ENCODE measurements at places on chromosomes 13 and 19.

- no peak for DNase-seq
These were observed 244.2 kb downstream of the PCCA start for GRCh38 chr13:100333141-100333540.

GRCh38 chr13:74107598-74107997 is 26.6 kb downstream of the KLF12 start:
- no peak for DNase-seq

- no peak for DNase-seq
These were observed 199.4 kb downstream of the USP12 start for GRCh38 chr13:26971990-26972887.

DNA sequence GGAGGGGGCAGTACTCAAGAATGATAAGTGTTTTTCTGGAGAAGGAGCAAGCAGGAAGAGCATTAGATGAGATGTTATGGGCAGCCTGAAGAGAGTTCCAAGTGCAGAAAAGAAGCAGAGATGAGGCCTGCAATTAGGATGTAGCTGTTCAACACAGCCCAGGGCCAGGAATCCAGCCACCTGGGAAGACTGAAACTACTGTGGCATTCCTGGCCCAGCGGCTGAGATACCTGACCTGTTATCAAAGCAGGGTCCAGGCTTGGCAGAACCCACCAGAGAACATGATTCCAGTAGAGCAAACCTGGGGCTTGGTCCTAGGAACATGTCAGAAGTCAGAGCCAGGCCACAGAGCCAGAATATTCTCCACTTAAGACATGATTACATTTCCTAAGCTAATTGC is 73.3 kb upstream of the LRCH1 start:
- no peak for DNase-seq

DNA sequence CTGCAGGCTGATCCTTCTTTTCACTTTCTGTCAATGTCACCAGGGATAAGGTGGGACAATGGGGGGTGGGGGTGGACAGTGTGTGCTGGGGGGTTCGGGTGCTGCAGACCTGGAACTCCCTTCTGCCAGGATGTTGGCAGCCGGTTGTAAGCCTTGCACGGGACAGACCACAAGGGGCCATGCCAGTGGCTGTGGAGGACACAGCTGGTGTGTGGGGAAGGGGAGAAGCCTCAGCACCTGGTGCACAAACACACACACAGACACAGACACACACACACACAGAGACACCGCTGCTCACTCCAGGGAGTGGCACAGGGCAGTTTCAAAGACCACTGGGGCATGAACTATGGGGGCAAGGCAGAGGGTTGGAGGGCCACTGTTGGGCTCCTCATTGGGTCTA is 3.6 kb downstream of the F2RL3 start:
- no peak for DNase-seq

- DNase-seq: no peak
These were observed 4.1 kb downstream of the MAB21L1 start for GRCh38 chr13:35472323-35472881.

- no peak for DNase-seq
These were observed 111.8 kb upstream of the PABPC3 start for GRCh38 chr13:24984134-24984533.

GRCh38 chr13:70125693-70126092 is 17.4 kb upstream of the KLHL1 start:
- no peak for DNase-seq

GRCh38 chr13:109652531-109652930 is 133.9 kb downstream of the IRS2 start:
- no peak for DNase-seq

- no peak for DNase-seq
These were observed 101.8 kb upstream of the DIAPH3 start for GRCh38 chr13:60265566-60265965.

DNA sequence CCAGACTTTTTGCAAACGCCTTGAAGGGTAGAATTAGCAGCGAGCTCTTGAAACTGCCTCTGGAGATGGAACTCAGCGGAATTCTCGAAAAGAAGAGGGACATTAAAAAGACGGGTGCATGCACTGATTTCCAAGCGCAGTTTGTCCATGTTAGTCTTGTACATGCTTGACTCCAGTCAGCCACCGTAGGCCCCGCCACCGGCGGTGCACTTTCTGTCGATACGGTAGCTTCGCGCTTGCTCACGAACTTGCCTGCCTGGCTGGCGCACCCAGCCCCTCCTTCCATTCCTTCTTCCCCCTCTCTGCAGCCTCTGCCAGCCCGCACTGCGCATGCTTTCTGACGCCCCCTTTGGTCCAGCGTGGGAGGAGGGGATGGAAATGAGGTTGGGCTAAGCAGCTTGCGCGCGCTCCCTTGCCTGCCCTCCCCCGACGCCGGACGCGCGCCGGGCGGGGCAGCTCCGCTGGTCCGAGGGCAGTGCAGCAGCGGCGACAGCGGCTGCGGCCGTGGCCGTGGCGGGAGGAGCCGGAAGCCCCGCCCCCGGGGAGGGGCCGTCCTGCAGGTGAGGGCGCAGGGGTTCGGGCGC is at the start of gene ZNF575:
ZNF575 (plus strand) TSS at position 227 of the 584 bp plus-strand sequence. CDS start 1,235 bp downstream, outside the sequence.
- DNase-seq: peak; percentile 94

Measured in MG63 (cell line).